BJ (cell line): ENCODE measurements at places on chromosomes 7 and 10. TPM values are rescaled to one million over a fixed set of nuclear protein-coding genes. Genes with fewer than 3 reads are reported as not detected.

The COX15 gene
- polyA plus RNA-seq: 16.3 and 19.3 TPM in 2 replicates

The C10orf62 gene
- polyA plus RNA-seq: not detected in 2 replicates

The ADRB1 gene
- not detected in 2 replicates for polyA plus RNA-seq

The NUDT13 gene
- 1.7 and 2.2 TPM in 2 replicates for polyA plus RNA-seq

The IPMK gene
- 0.81 and 1.9 TPM in 2 replicates for polyA plus RNA-seq

GRCh38 chr7:98211221-98211675 is at the start of gene BHLHA15:
Gene BHLHA15, plus strand, starts transcription at chr7:98211439. Its CDS starts 871 bp downstream, at chr7:98212310.
- no peak for DNase-seq

GRCh38 chr10:87177-88080 is 38.3 kb upstream of the TUBB8 start:
- no peak for DNase-seq

DNA sequence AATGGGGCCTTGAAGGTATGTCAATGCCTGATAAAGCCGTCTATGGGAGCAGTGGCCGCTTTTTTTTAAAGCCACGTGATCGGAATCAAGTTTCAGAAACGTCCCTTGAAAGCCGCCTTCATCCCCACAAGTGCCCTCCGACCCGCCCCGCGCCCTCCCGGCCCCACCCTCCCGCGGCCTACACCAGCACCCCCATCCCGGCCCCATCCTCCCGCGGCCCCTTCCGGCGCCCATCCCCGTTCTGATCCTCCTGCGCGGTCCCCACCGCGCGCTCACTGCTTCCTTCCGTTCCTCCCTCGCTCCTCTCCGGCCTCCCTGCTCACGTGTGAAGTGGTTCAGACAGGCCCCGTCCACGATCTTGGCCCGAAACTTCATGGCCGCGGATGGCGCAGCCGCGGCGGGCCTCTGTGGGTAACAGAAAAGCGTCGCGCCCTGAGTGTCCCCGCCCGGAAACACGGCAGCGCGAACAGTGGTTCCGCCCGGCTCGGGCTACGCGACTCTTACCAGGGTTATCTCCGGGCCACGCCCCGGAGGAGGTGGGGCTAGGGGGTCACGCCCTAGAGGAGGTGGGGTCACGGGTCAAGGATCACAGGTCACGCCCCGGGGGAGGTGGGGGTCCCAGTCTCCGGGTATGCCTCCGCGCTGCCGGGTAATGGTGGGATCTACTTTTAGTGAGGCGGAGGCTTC is at the start of gene HUS1:
Gene HUS1 (minus strand): TSS at position 471 of the 687 bp plus-strand sequence. CDS start 96 bp downstream, at position 375.
- DNase-seq: peak; percentile 33
